ENCODE measurements at places on chromosomes 7 and 10.
A peak's percentile ranks its signal among the peaks of the same experiment; 100 is the strongest.

GRCh38 chr10:112875476-112876267 is 74.4 kb upstream of the TCF7L2 start:
- no peak overlapping the region for H3K27ac ChIP-seq
- no peaks in the 10 kb centered on the region for H3K27me3 ChIP-seq
- H3K36me3 ChIP-seq, result no peaks in the 10 kb centered on the region

DNA sequence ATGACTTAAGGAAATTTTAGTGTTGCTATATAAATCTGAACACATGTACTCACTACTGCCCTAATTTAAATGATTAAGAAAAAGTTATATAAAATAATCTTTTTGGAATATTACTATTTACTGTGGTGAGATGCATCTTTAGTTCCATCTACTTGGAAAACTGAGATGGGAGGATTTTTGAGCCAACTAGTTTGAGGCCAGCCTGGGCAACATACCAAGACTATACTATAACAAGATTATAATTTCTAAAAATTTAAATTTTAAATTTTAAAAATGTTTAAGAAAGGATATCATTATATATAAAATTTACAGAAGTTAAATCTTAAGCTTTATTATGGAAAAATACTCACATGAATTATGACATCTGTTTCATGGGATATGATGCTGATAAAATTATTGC is 530.8 kb upstream of the IGFBP3 start:
- no peaks in the 10 kb centered on the region for H3K27me3 ChIP-seq
- no peak overlapping the region for H3K27ac ChIP-seq
- no peaks in the 10 kb centered on the region for H3K36me3 ChIP-seq
- H3K4me3 ChIP-seq, result no peak overlapping the region
- DNase-seq, result no peak
- H3K4me1 ChIP-seq, result no peaks in the 10 kb centered on the region

DNA sequence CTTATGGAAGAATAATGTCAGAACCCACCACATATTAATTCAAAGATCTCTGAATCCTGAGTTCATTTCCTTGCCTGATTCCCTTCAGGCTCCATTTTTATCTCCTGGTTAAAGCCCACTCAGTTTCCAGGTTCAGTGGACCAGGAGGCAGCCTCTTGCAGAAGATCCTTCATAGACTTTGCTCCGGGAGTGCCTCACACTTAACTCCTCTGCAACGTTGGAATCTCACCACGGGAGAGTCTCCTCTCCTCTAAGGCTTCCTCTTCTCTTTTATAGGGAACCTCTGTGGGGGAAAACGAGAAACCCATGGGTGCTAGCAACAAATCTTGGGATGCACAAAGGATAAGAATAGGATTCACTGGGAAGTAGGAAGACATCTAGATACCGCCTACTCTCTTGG is 1.7 kb upstream of the BLOC1S2 start:
- H3K4me1 ChIP-seq, result peaks cover 18% of the 10 kb centered on the region
- H3K4me3 ChIP-seq, result no peak overlapping the region
- no peak overlapping the region for H3K27ac ChIP-seq
- no peaks in the 10 kb centered on the region for H3K36me3 ChIP-seq
- H3K27me3 ChIP-seq, result peaks cover 8% of the 10 kb centered on the region

- no peak overlapping the region for H3K4me3 ChIP-seq
- H3K27me3 ChIP-seq, result no peaks in the 10 kb centered on the region
- H3K27ac ChIP-seq, result no peak overlapping the region
- DNase-seq, result no peak
Observed at GRCh38 chr7:102255501-102255900, 31.2 kb upstream of the SH2B2 start.

- H3K36me3 ChIP-seq, result no peaks in the 10 kb centered on the region
- H3K4me3 ChIP-seq, result no peak overlapping the region
- H3K27ac ChIP-seq, result no peak overlapping the region
- H3K27me3 ChIP-seq, result no peaks in the 10 kb centered on the region
Observed at GRCh38 chr7:39540320-39540719, 25.9 kb upstream of the YAE1 start.

DNA sequence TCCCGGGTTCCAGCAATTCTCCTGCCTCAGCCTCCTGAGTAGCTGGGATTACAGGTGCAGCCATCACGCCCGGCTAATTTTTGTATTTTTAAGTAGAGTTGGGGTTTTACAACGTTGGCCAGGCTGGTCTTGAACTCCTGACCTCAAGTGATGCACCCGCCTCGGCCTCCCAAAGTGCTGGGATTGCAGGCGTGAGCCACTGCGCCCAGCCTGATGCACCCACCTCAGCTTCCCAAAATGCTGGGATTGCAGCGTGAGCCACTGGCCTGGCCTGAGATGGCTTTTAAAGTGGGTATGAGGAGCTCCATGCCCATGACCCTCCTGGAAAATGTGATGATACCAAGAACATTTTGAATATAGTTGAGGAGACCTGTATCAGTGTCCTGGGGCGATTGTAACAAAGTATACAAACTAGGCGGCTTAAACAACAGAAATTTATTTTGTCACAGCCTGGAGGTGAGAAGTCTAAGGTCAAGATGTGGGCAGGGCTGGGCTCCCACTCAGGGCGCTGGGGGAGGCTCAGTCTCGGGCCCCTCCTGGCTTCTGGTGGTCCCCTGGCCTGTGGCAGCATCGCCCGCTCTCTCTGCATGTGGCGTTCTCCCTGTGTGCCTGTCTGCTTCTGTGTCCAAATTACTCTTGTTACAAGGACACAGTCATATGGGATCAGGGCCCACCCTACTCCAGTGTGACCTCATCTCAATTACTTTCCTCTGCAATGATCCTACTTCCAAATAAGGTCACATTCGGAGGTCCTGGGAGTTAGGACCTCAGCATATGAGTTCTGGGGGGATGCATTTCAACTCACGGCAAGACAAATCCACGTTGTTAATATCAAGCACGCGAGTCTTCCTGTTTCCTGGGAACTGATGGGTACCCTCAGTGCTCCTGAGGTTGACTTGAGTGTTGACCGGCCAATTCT is 108.8 kb downstream of the ACTR3B start:
- no peak overlapping the region for H3K4me3 ChIP-seq
- DNase-seq, result no peak
- H3K27me3 ChIP-seq, result no peaks in the 10 kb centered on the region
- H3K4me1 ChIP-seq, result no peaks in the 10 kb centered on the region
- H3K27ac ChIP-seq, result no peak overlapping the region

DNA sequence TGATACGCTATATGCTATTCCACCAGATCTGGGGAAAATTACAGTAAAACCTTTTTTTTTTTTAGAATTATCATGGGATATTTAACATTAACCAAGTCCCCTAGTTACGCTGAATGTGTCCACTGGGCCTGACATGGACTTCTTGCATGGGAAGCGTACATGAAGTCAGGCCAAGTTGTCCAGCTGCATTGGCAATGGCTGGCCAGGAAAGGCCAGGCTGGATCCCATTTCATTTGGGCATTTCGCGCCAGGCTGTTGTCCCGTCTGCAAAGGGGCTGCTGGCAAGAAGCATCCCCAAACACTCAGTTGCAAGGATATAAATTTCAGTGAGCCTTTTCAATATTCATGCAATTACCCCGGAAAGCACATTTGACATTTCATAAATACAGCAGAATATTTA is 933.3 kb downstream of the GRID1 start:
- H3K36me3 ChIP-seq, result no peaks in the 10 kb centered on the region
- DNase-seq, result no peak
- no peak overlapping the region for H3K27ac ChIP-seq
- H3K4me3 ChIP-seq, result no peak overlapping the region
- no peaks in the 10 kb centered on the region for H3K4me1 ChIP-seq

DNA sequence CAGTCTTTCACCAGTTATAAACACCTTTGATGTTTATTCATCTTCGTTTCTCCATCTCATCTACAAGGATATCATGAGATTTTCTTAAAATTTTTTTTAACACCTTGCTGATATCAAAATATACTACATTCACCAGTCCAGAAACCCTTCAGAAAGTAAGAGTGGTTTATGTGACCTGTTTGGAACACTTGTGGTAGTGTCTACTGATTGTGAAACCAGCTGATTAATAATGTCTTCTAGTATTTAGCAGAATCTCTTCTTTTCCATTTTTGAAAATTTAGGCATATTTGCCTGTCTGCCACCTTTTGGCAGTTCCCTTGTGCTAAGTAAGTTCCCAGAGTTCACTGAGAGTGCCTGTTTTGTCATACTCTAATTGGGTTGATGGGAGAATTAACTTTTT is 18.5 kb downstream of the DLD start:
- no peaks in the 10 kb centered on the region for H3K27me3 ChIP-seq
- no peak for DNase-seq
- H3K36me3 ChIP-seq, result no peaks in the 10 kb centered on the region
- H3K27ac ChIP-seq, result no peak overlapping the region

GRCh38 chr10:119420950-119421875 is 121.3 kb downstream of the RGS10 start:
- peak overlapping the region; percentile 57 for H3K27ac ChIP-seq
- H3K36me3 ChIP-seq, result peaks cover 30% of the 10 kb centered on the region
- DNase-seq, result no peak
- no peak overlapping the region for H3K4me3 ChIP-seq
- H3K27me3 ChIP-seq, result no peaks in the 10 kb centered on the region

DNA sequence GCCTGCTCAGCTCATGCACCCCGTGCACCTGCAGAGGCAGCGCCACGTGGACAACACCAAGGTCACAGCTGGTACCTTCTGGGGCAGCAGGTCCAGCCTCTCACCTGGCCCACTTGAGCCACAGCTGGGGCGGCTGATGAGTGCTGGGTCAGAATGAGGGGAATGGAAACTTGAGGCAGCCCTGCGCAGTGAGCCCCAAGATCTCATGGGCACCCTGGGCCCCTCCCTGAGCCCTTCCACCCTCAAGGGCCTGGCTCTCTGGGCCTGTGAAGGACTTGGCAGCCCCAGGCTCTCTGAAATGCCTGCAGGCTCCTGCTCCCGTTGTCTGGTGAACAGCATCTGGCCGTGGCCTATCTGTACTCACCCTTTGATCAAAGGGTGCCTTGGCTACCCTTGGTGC is 112.7 kb downstream of the TCERG1L start:
- peaks cover 8% of the 10 kb centered on the region for H3K27me3 ChIP-seq
- no peaks in the 10 kb centered on the region for H3K4me1 ChIP-seq
- H3K27ac ChIP-seq, result no peak overlapping the region
- no peaks in the 10 kb centered on the region for H3K36me3 ChIP-seq

- no peak for DNase-seq
- no peak overlapping the region for H3K27ac ChIP-seq
- no peaks in the 10 kb centered on the region for H3K27me3 ChIP-seq
- no peak overlapping the region for H3K4me3 ChIP-seq
- no peaks in the 10 kb centered on the region for H3K36me3 ChIP-seq
Observed at GRCh38 chr7:25835197-25835596, 316.8 kb upstream of the NFE2L3 start.

GRCh38 chr10:109914966-109915365 is 8.3 kb downstream of the XPNPEP1 start:
- DNase-seq, result no peak
- peaks cover 12% of the 10 kb centered on the region for H3K4me1 ChIP-seq

DNA sequence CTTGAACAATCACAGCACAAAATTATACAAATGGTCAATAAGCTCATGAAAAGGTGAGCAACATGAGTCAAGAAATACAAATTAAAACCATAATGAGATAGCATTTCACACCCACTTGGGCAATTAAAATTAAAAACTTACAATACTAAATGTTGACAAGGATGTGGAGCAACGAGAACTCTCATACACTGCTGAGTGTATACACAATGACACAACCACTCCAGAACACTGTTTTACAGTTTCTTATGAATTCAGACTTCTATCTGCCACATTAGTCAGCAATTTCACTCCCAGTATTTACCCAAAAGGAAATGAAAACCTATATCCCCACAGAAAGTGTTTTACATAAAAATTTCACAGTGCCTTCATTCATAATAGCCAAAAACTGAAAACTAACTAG is 31.1 kb downstream of the GDI2 start:
- peaks cover 92% of the 10 kb centered on the region for H3K36me3 ChIP-seq
- no peaks in the 10 kb centered on the region for H3K4me1 ChIP-seq
- H3K27ac ChIP-seq, result no peak overlapping the region
- H3K4me3 ChIP-seq, result no peak overlapping the region
- no peaks in the 10 kb centered on the region for H3K27me3 ChIP-seq

DNA sequence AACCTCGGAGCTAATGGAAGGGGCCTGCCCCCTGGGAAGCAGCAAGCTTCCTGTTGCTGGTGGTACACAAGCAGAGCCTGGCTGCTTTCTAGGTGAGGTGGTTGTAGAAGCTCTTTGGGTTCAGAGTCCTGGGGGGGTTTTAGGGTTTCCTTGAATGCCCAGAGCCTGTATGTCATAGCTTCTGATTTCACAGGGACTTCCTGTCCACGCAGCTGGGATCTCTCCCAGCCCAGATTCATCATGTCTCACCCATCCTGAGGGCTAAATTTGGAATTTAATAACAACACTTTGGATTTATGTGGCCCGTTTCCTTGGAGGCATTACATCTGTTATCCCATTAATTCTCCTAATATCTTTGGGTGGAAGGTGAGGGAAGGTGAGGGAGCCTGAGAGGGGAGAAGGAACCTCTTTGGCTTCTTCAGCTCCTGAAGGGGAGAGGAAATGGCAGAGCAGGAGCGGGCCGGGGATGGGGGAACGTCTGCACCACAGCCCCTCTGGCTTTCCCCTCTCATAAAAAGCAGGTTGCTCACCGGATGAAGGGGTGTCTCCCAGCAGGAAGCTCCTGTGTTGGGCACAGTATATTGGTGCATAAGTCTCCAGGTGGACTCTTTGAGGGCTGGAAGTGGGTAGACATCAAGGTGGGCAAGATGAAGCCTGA is 19.7 kb downstream of the RPS24 start:
- no peak for DNase-seq
- H3K36me3 ChIP-seq, result no peaks in the 10 kb centered on the region
- no peak overlapping the region for H3K4me3 ChIP-seq
- H3K27ac ChIP-seq, result no peak overlapping the region

DNA sequence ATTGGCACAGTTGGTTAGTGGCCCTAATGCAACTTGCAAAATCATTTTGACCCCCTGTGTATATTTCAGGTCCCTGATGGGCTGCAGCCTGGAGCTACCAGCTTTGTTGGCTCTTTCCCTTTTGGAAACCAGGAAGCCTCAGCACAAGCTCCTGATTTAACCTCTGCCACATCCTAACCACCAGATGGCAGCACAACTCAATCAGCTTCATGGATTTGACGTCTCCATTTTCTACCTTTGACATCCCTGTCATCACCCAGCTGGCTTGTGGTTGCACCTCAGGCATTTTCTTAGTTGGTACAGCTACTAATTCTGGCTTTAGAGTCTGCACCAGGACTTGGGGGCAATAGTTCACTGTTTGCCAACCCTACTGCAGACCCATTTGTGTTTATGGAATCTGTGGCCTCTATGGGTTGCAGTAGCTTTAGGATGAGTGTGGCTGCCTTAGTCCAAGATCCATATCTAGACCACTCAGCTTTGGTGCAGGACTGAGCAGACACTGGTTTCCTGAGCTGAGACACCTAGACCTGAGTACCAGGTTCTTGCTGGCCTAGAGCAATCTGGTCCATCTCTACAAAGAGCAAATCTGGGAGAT is 456.2 kb downstream of the REEP3 start:
- no peak overlapping the region for H3K27ac ChIP-seq
- no peaks in the 10 kb centered on the region for H3K36me3 ChIP-seq
- H3K4me3 ChIP-seq, result no peak overlapping the region
- DNase-seq, result no peak
- no peaks in the 10 kb centered on the region for H3K4me1 ChIP-seq
